Nucleus accumbens (tissue), 56 donors: ENCODE measurements at places on chromosomes 16 and 17.

DNA sequence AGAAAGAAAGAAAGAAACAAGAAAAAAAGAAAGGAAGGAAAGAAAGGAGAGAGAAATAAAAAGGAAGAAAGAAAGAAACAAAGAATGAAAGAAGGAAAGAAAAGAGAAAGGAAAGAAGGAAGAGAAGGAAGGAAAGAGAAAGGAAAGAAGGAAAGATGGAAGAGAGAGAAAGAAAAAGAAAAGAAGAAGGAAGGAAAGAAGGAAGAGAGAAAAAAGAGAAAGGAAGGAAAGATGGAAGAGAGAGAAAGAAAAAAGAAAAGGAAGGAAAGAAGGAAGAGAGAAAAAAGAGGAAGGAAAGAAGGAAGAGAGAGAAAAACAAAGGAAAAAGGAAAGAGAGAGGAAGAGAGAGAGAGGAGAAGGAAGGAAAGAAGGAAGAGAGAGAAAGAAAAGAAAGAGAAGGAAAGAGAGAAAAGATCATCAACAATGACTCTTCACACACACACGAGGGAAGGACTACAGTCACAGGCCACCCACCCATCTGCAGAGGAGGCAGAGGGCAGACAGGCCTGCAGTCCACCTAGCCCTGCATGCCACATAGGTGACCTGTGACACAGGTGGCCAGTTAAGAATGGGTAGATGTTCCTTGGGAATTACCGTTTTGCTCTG is 23.9 kb downstream of the VWA3A start:
- DNase-seq = no peak

DNA sequence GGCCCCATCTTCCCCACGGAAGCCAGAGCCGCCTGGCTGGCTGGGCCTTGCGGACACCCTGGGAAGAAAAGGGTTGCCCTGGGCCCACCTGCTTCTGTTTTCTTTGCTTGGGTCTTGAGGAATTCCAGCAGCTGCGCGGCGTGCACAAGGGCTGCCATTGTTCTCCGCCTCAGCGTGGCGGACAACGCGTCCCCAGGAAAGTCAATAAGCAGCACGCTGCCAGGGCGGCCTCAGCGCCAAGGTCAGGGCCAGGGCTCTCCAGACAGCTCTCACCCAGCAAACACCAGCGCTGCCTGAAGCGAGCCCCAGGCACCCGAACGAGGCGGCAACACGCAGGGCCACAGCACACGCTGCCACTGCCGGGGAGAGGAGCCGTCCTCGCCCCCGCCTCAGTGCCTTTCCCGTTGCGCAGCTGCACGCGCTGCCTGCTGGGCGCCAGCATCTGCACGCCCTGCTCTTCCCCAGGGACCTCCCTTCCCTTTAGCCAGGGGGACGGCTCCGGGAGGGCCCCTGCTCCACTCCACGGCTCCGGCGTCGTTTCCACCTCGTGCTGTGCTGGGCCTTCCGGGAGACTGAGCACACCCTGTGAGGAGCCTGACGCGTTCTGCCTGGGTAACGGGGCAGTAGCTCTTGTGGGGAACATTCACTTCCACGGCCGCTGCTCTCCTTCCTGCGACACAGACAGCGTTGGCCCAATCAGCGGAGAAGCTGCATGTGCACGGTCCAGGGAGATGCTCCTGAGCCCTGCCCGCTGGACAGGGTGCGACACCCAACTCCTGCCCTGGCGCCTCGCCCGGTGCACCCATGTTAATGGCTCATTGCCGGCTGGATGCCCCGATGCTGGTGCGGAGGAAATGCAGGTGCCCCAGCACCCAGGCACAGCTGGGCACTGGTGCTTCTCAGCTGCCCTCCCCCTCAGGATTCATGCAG is 57.8 kb downstream of the LMF1 start:
- peak; percentile 89 for DNase-seq

DNA sequence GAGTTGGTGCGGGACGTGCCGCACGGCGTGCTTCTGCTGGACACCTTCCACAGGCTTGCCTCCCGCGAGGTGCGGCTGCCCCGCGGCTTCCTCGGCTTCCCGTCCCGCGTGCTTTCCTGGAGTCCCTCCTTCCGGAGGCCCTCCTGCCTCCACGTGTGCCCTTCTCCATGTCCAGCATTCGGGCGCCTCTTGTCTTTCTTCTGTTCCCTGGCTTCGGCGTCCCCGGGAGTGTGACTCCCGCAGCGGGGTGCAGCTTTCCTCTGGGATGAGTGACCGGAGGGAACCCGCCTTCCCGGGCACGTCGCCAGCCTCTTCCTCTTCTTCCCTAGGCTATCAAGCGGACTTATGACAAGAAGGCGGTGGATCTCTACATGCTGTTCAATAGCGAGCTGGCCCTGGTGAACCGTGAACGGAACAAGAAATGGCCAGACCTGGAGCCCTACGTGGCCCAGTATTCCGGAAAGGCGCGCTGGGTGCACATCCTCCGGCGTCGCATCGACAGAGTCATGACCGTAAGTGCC is 23.0 kb downstream of the DNAH2 start:
- DNase-seq = no peak

DNA sequence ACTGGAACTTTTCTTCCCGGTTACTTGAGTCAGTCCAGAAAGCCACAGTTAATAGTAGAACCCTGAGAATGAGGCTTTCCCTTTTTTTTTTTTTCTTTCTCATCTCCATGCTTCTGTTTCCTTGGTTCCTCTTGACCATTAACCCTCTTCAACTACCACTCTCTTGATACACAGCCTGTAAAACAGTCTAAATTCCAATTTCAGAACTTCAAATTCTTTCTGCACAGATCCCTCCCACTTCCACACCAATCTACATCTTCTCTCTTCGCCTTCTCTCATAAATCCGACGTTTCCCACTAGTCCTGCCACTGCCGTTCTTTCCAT is 588 bp downstream of the METTL16 start:
- no peak for DNase-seq

GRCh38 chr16:25014500-25015147 is 545 bp downstream of the ARHGAP17 start:
- peak; percentile 39 for DNase-seq

GRCh38 chr17:6455321-6455705 is 11.1 kb downstream of the PIMREG start:
- DNase-seq = no peak

DNA sequence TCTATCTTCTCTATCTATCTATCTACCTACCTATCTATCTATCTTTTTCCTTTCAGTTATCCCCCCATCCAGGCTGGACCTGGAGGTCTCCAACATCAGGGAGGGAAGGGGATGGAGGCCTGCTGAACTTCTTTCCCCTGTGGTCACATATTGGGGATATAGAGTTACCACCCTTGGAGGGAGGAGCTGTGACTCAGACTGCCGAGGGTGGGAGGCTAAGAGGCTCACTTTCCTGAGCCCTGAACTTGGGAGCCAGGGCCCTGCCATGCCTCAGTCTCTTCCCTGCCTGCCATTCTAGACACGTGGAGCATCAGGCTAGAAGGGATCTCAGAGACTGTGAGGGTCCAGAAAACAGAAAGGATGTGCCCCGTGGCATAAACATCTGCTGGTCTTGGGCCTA is 8.4 kb downstream of the LRRC3C start:
- DNase-seq = no peak

- DNase-seq = no peak
These were observed 390.9 kb downstream of the SEC14L1 start for GRCh38 chr17:77531641-77532040.

DNA sequence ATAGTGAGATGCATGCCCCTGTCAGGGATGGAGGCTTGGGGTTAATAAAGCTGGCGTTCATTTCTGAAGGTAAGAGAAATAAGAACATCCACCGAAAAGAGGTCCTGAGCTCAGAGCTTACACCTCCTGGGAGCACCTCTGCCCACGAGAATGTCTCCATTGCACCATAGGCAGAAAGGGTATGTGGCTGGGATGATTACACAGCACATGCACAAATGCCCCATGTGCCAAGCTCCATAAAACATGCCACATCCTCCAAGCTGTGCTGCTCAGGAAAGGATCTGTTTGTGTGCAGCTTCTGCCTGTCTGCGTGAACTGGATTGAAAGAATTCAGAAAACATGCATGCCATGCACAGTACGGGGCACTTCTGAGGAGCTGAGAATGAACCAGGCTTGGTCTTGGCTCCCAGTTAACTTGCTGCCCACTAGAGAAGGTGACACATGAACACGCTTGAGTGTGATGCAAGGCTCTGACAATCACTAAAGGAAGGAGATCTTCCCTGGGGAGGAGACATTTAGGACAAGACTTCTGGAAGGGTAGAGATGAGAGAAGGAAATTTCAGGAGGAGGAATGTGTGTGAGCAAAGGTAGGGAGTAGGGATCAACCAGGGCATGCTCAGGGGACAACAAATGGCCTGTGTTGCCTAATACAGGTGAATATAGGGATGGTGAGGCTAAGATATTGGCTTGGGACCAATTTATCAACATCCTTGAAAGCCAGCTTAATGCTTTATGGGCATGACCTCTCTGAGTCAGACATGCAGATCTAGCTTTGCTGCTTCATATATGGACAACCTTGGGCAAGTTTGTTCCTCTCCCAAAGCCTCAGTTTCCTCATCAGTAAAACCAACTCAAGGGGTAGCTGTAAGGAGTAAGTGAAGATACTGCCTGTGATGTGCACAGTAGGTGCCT is 32.0 kb upstream of the SMPD3 start:
- DNase-seq = no peak

- DNase-seq = no peak
These were observed 1.2 kb downstream of the SCPEP1 start for GRCh38 chr17:56979091-56979480.

- DNase-seq = no peak
These were observed 21.6 kb downstream of the VASN start for GRCh38 chr16:4393240-4393600.

DNA sequence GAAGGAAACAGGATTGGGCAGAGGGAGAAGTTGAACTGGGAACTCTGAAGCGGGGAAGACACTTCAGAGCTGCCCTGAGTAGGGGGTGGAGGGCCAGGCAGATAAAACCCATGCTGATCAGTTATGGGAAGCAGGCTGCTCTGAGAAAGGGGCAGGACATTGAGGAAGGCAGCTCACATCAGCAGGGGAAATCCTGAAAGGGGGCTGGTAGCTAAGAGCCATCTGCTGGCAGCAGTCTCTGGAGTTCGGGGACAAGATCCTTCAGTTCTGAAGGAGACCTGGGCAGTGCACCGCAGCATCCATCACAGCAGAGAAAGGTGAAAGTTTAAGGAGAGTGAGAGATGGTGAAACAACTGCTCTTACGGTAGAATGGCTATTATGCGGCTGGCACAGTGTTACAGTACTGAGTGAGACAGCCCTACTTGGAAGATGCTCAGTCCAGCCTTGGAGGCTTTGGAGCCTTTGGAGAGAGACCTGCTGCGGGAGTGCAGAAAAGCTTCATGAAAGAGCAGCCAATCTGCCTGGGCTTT is 5.4 kb upstream of the KIF18B start:
- DNase-seq = no peak

DNA sequence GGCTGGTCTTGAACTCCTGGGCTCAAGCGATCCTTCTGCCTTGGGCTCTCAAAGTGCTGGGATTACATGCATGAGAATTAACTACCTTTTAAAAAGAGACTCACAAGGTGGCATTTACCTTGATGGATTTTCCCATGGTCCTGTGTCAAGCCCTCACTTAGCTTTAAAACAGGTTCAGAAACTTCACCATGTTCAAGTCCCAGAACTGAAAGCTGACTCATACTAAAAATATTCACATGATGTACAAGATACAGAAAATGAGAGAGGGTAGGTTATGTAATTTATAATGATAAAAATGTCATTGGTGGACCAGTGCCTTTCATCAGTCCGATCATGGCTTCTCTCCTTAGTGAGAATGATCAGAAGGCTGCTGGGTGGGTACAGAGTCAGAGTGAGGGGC is 4.3 kb upstream of the AKAP1 start:
- DNase-seq = no peak

GRCh38 chr17:58092101-58092796 is 9.0 kb downstream of the DYNLL2 start:
- DNase-seq = no peak

- no peak for DNase-seq
These were observed 18.3 kb downstream of the CPNE7 start for GRCh38 chr16:89593841-89594240.

DNA sequence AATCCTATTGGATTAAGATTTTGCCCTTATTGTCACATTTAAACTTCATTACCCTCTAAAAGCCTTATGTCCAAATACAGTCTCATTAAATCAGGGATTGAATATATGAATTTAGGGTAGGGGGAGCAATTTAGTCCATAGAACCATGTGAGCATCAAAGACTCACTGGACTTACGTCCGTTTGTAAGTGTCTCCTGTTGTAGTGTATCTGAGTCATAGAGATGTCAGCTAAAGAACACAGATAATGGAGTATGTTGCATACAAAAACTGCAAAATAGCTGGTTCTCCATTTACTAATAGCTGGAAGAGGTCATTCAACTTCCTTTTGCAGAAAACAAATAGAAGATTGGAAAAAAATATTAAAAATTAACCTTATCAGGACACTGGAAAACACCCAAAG is 599.1 kb upstream of the SOX9 start:
- DNase-seq = no peak

DNA sequence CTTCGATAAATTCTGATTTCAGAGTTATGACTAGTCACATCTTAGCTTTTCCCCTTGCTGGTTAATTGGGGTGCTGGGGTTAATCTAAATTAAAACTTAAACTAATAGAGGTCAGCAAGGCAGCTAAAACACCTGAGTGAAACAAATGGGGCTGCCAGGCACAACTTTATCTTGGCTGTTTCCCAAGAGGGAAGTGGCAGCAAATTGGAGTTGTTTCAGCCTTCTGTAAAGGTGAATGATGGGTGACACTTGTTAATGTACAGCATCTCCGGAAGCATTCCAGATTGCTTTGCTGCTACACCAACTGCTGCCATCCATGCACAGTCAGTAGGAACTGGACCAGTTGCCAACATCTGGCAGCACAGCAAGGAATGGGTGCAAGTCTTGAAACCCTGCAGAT is 43.9 kb downstream of the AATF start:
- DNase-seq = no peak

DNA sequence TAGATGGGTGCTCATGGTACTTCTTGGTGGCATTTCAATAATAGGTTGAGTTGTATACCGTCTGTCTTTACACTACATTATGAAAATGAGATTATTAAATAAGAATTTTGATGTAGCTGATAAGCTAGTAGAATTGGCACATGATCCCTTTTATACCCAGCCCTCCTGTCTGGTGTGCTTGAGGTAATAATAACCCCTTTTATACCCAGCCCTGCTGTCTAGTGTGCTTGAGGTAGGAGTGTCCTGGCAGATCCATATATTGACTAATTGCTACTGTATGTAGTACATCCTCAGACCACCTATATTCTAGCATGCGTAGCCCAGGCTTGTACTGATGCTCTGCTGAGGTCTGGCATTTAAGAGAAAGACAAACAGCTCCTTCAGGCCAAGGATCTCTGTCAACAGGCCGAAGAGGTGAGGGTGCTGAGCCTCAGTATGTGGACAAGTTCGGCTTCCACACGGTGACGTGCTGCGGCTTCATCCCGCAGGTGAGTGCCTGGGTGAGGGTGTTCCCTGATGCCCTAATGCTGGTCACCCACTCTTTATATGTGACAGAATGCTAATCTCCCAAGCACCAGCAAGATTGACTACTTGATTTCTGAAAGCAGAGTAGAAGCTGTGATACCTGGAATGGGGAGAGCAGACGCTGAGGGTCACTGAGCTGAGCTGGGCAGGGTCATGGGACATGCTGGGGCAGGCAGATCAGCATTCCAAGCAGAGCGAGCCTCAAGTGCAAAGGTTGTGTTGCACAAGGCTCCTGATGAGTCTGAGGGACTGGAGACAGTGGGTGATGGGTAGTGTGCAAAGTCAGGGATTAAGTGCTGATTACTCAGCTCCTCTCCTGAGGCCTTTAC is 5.7 kb downstream of the FN3K start:
- DNase-seq = no peak

- no peak for DNase-seq
These were observed 8.4 kb upstream of the ALDH3A1 start for GRCh38 chr17:19756546-19756945.
